Stimulated activated naive CD8-positive, alpha-beta T cell treated with anti-CD3 and anti-CD28 coated beads, Interleukin-15, Interleukin-2, amounts not matched to agents 100 U/mL and 50 U/mL, for 24 hours (primary cell): ENCODE measurements at places on chromosomes 1 and 21.

GRCh38 chr1:150429805-150430204 is 57.4 kb upstream of the TARS2 start:
- DNase-seq, result no peak

DNA sequence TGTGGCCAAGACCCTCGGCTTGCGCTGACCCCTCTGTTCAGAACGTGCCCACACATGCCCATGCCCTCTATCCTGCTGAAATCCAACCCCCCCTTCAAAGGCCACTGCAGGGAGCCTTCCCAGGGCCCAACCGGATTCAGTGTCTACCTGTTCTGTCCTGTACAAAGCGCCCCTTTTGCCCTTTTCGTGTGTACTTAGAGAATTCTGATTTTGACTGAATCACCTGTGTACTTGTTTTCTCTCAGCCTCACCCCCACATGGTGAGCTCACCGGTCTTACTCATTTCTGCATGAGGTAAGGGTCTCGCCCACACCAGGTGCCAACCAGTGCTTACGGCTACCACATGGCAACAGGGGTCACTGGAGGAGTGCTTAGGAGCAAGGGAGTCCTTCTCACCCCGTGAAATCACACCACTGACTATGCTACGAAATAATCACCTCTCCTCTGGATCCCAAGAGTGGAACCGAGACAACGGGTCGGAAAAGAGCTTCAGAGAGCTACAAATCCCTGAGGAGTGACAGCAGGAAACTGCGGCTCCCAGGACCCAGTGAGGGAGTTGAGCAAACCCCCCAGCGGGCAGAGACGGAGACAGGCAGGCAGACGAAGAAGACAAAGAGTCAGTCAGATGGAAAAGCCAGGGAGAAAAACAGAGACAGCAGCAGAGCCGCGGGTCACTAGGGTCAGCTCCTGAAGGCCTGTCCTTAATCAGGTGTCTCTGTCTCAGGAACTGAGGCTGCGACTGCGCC is 2.1 kb upstream of the S100A2 start:
- peak; percentile 64 for DNase-seq

GRCh38 chr1:164803366-164803765 is 244.4 kb downstream of the PBX1 start:
- DNase-seq, result no peak

GRCh38 chr1:156356875-156357534 is 12.0 kb upstream of the RHBG start:
- peak; percentile 68 for DNase-seq

- no peak for DNase-seq
Observed at GRCh38 chr1:165793951-165794350, 25.3 kb upstream of the TMCO1 start.

GRCh38 chr1:58722414-58722813 is 22.6 kb upstream of the MYSM1 start:
- no peak for DNase-seq

DNA sequence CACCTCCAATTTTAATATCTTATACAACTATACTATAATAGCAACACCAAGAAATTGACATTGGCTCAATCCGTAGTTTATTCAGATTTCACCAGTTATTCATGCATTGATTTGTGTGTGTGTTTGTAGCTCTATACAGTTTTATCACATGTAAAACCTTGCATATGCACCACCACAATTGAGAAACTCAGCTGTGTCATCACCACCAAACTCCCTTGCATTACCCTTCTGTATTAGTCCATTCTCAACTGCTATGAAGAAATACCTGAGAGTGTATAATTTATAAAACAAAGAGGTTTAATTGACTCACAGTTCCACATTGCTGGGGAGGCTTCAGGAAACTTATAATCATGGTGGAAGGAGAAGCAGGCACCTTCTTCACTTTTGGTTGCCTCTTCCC is 162.1 kb downstream of the PATJ start:
- DNase-seq, result no peak

- DNase-seq, result no peak
Observed at GRCh38 chr1:192513697-192514096, 61.9 kb upstream of the RGS1 start.

DNA sequence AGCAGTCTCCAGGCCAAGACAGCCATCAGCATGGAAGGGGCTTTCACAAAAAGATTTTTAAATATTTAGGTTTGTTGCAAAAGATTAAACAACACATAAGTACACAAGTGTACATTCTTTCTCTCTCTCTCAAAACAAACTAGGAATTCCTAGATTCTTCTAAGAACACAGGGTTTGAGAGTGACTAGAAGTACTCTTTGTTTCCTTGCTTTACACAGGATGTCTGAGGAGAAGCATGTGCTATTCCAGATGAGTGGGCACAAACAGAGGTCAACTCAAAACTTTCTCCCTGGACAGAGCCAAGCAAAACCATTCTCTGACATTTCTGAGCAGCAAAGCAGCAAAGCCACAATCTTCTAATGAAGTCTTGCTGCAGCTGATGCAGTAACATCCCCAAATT is 210.6 kb upstream of the HOOK1 start:
- DNase-seq, result no peak

DNA sequence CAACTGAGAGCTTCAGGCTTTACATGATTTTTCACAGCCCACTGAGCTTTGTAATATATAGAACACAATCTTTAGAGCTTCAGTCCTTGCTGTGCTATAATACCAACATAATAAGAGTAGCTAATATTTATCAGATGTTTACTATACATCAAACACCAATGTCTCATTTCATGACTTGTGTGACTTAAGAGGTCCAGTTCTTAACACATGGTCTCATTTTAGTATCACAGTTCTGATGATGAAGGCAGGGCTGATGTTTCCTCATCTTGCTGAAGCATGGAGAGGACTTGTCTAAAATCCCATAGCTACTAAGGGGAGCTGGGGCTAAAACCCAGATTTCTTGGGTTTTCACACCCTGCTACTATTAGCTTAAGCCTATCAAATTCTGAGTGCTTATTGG is 5.5 kb downstream of the MTR start:
- DNase-seq, result no peak

DNA sequence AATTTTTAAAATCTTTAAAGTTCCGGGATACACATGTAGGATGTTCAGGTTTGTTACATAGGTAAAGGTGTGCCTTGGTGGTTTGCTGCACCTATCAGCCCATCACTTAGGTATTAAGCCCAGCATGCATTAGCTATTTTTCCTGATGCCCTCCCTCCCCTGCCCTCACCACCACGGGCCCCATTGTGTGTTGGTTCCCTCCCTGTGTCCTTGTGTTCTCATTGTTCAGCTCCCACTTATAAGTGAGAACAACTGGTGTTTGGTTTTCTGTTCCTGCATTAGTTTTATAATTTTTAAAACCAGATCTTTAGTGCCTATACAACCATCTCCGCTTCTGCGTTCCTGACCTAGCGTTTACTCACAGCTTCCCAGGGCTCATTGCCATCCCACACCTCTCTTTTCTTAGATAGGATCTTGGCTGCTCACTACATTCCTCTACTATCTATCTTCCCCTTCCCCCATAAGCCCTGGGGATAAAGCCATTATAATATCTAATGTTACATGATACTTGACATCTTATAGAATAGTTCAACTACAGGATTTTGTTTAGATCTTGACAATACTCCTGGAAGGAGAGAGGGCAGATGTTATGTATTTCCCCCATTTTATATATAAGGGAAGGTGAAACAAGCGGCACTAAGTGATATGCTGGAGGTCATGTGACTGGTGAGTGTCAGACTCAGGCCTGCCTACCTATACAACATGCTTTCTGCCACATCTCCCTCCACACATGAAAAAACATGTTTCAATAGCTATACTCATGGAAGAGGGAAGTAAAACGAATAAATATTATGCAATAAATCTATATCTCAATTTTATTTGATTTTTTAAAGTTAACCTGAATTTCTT is 52.3 kb upstream of the DNAJC6 start:
- no peak for DNase-seq

DNA sequence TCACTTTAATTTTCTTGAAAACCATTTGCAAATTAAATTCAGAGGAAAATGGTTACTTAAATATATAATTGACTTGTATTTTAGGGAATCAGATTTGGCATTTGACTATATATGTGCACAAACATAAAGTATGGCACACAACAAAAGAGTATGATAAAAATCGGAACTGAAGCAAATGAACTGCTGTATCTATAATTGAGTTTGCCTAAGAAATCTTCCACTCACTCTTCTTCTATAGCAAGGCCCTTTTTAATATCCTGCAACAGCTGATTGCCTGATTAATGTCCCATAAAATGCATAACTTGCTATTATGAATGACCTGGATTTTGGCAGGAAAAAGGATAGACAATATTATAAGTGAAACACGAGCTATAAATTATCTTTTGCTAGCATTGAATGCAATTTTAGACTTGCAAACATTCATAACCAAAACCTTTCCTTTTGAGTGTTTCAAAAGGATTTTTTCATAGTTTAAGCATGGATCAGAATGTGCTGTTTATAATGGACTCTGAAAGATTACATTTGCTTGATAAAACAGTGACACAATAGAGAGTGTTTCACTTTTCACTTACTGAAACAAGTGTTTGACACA is 2204.3 kb downstream of the MRPL39 start:
- DNase-seq, result no peak

DNA sequence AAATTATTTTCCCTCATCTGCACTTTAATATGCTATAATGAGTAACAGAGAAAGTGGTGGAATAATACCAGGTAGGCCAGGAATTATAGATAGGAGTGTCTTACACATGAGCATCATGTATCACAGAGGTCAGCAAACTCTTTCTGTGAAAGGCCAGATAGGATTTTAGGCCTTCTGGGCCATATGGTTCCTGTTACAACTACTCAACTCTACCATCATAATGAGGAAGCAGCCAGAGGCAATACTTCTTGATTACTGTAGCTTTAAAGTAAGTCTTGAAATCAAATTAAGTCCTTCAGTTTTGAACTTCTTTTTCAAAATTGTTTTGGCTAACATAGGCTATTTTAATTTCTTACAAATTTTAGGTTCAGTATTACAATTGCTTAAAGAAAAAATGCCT is 32.1 kb upstream of the IGSF3 start:
- DNase-seq, result no peak

DNA sequence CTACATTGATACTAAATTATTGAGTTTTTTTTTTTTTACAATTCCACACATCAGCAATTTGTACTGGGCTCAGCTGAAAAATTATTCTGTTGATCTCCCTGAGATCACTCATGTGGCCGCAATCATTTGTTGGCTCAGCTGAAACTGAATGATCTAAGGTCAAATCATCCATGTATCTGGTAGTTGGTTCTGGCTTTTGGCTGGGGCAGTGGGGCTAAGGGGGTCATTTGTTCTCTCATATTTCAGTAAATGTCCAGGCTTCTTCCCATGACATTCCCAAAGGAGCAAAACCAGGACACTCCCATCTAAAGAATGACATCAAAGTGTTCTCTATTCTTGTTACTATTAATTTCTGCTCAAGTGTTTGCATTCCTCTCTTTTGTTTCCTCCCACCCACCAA is 806.7 kb upstream of the ADGRL2 start:
- DNase-seq, result no peak

GRCh38 chr1:248402748-248403147 is at the start of gene OR2T1:
OR2T1 (plus strand) TSS chr1:248403048; CDS start chr1:248406148, 3,100 bp downstream.
- no peak for DNase-seq

GRCh38 chr1:65064981-65065380 is 83.0 kb upstream of the AK4 start:
- no peak for DNase-seq

GRCh38 chr1:42929434-42930177 is 29.1 kb downstream of the SLC2A1 start:
- no peak for DNase-seq

DNA sequence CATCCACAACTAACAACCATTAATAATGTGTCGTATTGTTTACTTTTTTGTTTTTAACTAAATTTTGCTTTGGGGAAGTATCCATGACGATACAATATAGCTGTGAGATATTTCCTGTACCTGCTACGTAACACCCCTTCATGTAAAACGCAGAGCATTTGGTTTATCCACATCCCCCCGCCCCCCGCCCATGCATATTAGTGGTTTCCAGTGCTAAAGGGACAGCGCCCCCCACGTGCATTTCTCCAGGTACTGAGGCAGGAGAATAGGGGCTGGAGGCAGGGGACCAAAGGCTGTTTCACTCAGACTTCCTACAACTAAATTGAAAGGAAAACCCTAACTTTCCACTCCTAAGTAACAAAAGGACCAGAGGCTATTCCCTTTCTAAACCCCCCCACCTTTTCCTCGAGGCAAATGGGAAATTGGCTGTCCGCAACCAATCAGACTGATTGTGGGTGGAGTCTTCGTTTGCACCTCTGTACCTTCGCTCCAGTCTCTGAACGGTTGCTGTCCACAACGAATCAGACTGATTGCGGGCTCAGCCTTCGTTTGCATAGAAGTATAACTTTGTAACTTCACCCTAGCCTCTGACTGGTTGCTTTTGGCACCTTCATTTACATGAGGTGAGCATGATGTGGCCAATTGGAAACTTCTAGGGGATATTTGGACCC is 12.2 kb upstream of the RIPK4 start:
- no peak for DNase-seq

GRCh38 chr1:3746389-3746829 is 5.8 kb upstream of the CCDC27 start:
- no peak for DNase-seq

DNA sequence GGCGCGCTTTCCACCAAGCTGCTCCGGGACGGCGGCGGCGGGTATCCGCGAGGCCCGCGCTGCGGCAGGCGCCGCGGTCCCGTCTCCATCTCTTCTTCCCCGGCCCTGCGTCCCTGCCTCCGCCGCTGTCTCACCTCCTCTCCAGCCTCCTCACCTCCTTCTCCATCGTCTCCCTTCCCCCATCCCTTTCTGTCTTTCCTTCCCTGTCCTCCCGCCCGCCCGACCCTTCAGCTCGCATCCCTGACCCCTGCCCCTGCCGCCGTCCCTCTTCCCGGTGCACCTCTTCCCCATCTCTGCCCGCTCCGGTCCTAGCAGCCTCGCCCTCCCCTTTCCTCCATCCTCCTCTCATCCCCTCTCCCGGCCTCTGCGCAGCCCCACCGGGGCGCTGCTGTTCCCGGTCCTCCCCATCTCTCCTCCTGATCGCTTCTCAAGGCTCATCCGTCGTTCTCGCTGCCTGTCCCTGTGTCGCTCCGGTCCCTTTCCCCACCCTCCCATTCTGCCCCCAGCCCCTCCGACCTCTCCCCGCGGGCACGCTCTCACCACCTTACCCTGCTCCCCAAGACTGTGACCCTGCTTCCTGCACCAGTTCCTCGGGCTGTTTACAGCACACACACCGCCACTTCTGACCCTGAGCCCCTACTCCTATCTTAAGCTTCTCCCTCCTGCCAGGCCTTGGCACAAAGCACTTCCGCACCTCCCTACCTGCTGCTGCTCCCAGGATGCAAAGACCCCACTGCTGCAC is 760 bp upstream of the NPHP4 start:
- DNase-seq, result peak; percentile 37

- DNase-seq, result no peak
Observed at GRCh38 chr1:153627715-153628626, at the start of gene S100A1. S100A1 (plus strand) TSS chr1:153628434; CDS start chr1:153630522, 2,088 bp downstream.

GRCh38 chr1:245459621-245460020 is 304.8 kb downstream of the KIF26B start:
- DNase-seq, result no peak

DNA sequence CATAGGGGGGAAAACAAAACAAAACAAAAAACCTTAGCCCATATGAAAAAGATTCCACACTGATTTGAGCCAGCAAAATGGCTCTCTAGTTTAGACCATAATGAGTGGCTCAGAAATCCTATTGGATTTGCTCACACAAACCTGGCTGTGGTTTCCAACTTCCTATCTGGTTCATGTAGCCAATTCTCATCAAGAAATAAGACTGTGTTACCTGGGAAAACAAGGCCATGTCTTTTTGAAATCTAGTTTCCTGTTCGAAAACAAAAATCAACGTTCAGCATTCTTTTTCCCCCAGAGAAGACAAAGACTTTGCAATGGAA is 69.2 kb downstream of the TBX15 start:
- DNase-seq, result no peak
